ENCODE measurements at places on chromosomes 2 and 18. TPM values are rescaled to one million over a fixed set of nuclear protein-coding genes. Genes with fewer than 3 reads are reported as not detected.

DNA sequence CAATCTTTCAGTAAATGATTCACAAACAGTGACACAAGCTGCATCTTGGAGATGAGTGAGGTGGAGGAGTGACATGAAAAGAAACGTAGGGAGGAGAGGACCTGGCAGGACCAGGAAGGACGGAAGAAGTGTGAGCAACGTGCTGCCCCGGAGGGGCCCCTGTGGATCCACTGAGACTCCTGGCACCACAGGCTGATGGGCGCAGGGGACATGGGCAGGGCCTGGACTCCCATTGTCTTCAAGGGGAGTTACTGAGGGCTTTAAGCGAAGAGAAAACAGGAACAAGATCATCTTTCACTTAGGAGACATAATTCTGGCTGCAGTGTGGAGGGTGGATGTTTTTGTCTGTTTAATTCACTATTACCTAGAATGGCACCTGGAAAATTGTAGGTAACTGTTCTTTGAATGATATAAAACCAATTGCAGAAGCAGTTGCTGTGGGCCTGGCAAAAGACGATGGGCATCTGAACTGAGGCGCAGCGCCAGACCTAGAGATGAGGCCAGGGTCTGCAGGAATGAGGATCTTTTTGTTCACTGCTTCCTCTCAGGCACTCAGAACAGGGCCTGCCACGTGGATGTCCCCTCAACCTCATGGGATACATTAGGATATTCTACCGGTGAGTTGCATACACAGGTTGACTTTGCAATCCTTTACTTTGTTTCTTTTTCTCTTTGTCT, 156.4 kb downstream of the TMEM18 start:
- no peak for DNase-seq

DNA sequence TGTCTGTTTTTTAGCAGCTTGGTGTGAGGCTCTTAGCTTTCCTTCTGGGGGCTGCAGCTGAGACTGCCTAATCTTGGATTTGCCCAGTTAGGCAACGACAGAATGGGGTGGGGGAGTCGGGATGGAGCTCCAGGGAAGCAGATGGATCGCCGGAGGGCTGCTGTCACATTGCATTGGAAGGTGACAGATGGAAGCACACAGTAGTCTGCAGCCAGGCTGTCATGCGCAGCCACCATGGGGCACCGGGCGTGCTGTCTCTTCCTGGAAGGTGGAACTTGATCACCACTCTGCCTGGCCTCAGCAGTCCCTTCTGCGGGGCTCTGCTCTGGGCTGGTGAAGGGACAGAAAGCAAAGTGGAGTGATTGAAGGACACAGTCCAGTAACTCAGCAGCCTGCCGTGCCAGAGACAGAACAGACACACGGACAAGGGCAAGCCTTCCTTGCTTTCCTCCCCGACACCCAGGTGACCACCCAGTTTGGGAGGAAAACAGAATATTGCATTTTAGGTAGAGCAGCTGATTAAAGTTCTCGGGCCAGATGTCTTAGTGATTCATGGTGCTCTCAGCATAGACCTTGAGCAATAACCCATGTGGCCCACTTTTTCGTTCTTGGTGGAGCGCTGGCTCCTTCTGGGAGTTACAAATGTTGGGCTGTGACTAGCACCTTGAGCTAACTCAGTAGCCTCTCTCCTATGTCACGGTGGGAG, 40.9 kb downstream of the RNF144A start:
- DNase-seq = no peak

DNA sequence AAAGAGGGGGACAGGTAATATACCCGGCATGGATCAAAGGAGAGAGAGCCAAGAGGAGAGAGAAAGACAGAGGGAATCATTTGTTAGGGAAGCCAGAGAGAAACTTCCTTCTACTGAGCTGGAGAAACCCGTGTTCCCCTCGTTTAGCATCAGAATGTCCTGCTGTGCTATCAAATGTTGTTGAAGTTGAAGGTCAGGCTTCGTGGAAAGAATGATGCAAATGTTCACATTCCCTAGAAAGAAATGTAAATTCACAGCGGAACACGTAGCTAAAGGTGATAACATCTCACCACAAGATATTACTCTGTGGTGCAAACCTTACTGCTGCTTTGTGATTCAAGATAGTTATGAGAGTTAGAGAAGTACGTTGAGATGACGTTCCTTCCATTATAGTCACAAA, 258.1 kb downstream of the LNPK start:
- DNase-seq = no peak

- DNase-seq = no peak
These were observed 42.8 kb downstream of the ESCO1 start for GRCh38 chr18:21557607-21558253.

- DNase-seq = no peak
These were observed 42.5 kb downstream of the CNGA3 start for GRCh38 chr2:98388601-98389250.

- no peak for DNase-seq
These were observed 306.1 kb downstream of the ZEB2 start for GRCh38 chr2:144213797-144214196.

GRCh38 chr2:20723543-20723942, 56.6 kb downstream of the GDF7 start:
- DNase-seq = no peak

GRCh38 chr2:179057737-179058136, 7.8 kb upstream of the CCDC141 start:
- DNase-seq = no peak

GRCh38 chr18:22694954-22695353, 238.2 kb upstream of the RBBP8 start:
- DNase-seq = no peak

DNA sequence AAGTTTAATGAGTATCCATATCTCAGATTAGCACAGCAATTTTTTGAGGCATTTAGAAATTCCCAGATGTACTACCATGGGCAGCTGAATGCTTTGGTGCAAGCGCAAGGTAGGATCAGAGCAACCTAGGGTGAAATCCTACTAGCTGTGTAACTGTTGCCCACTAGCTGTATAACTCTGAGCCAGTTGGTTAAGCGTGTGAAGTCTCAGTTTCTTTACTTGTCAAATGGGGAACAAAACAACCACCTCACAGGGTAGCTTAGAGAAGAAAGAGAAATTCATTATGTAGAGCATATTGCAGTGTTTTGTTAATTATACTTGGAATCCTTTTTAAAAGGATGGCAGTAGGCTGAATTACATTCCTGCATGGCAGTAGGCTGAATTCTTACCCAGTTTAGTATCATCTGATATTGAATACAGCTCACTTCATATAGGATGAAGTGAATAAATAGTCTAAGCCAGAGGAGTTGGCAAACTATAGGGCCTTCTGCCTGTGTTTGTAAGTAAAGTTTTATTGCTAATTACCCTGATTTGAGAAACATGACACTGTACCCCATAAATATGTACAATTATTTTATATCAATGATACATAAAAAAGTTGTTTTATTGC, 180.7 kb downstream of the PLCL1 start:
- no peak for DNase-seq

DNA sequence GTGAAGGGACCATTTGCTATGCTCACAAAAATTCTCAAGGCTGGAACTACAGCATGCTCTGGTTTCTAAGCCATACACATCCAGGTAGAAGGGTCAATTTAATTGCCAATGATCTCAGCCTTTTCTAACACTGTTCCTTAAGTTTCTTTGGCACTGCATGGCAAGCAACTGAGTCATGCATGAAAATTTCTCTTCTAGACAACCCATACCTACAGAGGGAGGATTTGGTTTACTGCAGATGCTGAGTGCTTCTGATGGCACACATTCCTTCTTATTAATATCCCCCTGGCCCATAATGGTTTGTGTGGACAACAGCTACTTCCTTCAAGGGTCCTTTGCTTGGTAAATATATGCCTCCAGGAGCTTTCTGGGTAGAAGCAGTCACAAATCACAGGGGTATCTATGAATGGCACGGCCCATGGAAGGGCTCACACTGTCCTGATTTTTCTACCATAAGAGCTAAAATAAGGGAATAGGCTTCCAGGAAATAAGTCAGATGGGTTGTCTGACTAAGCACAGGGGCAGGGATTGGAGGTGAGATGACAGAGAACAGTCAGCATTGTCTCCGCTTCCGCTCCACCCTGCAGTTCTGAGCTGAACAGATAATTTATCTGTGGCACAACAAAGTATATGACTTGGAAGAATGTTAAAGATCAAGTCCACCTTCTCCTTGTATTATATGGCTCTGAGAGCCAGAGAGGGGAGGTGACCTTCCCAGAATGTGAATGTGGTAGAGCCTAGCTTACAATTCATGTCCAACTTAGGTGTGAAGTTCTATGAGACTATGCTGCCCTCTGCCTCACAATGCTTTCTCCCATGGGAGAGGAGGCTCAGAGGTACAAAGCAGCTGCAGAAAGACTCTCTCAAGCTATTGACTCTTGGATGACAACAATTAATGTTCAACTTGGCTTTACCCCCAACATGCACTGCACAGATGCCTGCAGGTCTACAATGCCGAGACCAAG, 199.2 kb upstream of the TNP1 start:
- no peak for DNase-seq

Gene SLC4A3
- 8.7 TPM for total RNA-seq

GRCh38 chr2:151840216-151841046, 12.2 kb upstream of the ARL5A start:
- DNase-seq = no peak

Gene HSBP1L1
- 1.6 TPM for total RNA-seq

DNA sequence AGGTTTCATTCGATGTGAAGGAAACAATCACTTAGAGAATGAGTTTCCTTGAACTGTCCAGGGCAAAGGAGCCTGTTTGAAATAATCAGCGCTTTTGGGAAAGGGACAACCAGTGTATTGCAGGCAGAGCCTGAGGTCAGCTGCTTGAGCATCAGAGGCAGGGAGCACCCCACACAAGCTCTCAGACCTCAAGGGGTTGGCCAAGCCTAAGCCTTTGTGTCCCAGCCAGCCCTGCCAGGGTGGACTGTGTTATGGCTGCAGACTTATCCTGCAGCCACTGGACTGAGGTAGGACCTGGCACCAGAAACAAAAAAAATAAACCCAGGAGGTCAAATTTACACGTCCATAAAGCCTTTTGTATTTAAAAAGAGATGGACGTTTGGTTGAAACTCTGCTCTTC, 228.3 kb downstream of the SEPTIN10 start:
- DNase-seq = no peak

GRCh38 chr2:17373741-17374140, 144.5 kb downstream of the RAD51AP2 start:
- no peak for DNase-seq

GRCh38 chr2:12057436-12058166, 311.2 kb downstream of the LPIN1 start:
- DNase-seq = no peak

DNA sequence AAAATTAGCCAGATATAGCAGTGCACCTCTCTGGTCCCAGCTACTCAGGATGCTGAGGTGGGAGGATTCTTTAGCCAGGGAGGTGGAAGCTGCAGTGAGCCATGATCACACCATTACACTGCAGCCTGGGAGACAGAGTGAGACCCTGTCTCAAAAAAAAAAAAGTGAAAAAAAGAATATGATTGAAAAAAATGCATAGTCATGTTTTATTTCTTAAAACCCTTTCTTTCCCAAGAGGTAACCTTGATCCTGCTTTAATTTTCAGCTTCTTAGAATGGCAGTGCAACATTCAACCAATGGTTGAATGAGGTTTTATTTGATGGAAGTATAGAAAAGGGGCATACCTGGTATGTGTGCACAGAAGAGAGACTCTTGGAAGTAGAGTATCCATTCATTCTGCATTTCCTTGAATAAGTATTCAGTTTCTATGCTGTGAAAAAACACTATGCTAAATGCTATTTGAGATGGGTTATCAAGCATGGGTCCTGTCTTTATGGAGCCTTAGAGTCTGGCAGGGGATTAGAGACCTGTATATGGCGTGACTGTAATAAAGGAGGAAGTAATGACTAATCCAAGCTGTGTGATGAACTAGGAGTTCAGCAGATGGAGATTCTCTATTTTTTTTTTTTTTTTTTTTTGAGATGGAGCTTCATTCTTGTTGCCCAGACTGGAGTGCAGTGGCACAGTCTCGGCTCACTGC, 146.3 kb downstream of the WDSUB1 start:
- DNase-seq = no peak

Gene ICA1L
- 3.1 TPM for total RNA-seq

DNA sequence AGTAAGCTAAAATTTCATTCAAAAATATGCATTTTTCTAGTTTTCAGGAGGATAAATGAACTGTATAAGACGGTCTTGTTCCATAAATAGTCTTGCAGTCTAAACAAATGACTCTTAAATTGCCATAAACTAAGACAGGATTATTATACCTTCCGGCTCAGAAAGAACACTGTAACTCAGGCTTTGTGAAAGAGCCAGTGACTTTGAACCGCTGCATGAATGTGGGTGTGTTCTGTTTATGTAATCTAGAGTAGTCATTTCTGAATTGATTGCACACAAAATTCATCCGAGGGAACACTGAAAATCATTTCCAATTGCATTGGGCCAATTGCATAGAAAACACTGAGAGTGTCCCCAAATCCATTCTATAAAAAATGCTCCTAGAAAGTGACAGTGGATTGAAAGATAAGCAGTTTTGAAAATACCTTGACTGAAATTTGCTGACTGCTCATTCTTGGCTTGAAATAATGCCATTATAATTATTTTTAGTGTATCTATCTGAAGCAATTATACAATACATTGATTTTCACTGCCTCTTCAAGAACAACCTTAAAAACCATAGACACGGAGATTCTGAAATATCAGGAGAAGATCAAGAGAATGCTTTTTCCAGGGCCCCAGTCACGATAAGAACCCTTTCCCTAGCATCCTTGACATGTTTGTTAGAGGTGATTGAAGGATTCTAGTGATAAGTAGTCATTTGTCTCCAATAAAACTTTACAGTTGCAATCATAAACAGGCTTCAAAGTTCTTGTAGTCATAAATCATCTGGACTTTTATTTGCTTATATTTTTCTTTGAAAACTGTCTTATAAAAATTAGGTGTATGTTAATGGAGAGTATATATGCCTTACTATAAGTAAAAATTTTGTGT, 55.4 kb downstream of the CNTNAP5 start:
- no peak for DNase-seq

- peak; percentile 32 for DNase-seq
These were observed 3.5 kb downstream of the CNNM4 start for GRCh38 chr2:96764253-96764637.

- DNase-seq = no peak
These were observed 39.1 kb downstream of the EHBP1 start for GRCh38 chr2:62744603-62745002.

Gene RESP18
- not detected for total RNA-seq

DNA sequence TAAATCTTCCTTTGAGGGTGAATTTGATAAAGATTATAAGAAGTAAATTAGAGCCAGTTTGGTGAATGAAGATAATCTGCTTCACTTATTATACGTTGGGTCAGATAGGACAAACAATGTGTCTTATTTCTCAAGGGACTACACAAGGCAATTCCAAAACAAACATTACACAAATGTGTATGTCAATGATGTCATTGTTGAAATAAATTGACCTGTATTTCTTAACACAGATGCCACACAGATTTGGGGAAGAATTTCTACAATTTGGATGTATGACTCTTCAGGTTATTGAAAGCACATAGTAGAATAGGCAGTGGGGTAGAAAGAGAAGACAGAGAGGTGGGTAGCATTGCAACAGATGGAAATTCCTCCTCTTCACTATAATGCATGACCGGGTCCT, 6.9 kb upstream of the CRIM1 start:
- no peak for DNase-seq

- DNase-seq = no peak
These were observed 24.2 kb upstream of the CAB39 start for GRCh38 chr2:230688490-230688889.

- no peak for DNase-seq
These were observed 259.1 kb downstream of the LTBP1 start for GRCh38 chr2:33205693-33206434.

Gene GMCL1
- 17.2 TPM for total RNA-seq

- DNase-seq = no peak
These were observed 110.7 kb upstream of the APCDD1 start for GRCh38 chr18:10343778-10344177.

Gene ALPG
- 0.94 TPM for total RNA-seq

GRCh38 chr2:241461693-241462677, 46.4 kb downstream of the STK25 start:
- no peak for DNase-seq
